ENCODE measurements at places on chromosomes 6 and 20. TPM values are rescaled to one million over a fixed set of nuclear protein-coding genes. Genes with fewer than 3 reads are reported as not detected.

- no peak for DNase-seq
Measured at GRCh38 chr6:43990627-43991619, 136.3 kb downstream of the MRPL14 start.

The QRSL1 gene
- total RNA-seq, result 19.9 TPM

DNA sequence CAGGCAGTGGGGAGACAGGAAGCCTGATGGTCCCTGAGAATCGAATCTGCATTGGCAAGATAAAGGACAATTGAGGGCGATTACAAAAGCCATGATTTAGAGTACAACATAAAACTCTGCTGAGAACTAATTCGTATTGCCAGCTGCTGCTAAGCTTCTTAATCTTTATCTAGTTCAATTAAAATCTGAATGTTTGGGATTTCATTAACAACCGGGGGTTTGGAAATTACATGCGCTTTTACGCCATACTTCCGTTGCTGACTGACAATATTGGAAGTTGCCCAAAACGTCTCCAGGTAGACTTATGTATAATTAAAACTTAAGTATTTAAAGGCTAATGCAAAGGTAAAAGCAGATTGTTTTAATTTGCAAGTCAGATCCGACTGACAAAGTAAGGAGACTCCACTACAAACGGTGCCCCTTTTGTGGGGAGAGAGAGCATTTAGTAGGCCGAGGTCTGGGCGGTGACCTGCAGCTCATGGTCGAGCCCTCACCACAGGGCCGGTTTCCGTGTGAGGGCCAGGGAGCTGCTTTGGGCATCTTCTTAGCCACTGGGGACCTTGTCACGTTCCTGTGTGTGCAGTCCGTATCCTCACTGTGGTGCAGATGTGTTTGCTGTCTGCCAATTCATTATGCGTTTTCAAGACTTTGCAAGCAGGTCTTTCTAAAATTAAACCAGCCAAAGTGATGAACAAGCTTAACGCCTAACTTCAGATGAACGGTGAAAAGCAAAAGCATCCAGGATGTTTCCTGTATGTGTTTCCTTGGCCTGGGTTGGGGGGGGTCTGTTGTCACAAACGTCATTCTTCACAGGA is 49.9 kb downstream of the CDH4 start:
- DNase-seq, result no peak

DNA sequence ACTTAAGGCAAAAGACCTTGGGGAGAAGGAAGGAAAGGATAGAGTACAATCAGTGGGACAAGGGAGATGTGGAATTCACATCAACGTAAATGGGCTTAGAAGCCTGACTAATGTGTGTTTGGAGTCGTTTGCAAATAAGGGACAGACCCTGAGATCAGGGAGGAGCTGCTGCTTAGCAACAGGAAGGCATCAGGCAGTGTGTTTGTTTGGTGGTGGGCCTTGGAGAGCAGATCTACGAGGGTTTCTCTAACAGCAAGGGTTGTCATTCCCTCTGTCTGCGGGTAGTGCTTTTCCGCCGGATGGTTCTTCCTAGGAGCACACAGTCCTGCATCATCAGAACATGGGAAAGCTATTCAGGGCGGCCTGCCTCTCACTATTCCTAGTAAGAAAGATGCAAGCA is 40.4 kb downstream of the C6orf118 start:
- DNase-seq, result no peak

GRCh38 chr6:139037490-139037889 is 8.9 kb downstream of the ABRACL start:
- DNase-seq, result no peak

GRCh38 chr20:57493091-57493615 is 31.8 kb downstream of the CTCFL start:
- no peak for DNase-seq

The ANKRD66 gene
- total RNA-seq, result not detected

DNA sequence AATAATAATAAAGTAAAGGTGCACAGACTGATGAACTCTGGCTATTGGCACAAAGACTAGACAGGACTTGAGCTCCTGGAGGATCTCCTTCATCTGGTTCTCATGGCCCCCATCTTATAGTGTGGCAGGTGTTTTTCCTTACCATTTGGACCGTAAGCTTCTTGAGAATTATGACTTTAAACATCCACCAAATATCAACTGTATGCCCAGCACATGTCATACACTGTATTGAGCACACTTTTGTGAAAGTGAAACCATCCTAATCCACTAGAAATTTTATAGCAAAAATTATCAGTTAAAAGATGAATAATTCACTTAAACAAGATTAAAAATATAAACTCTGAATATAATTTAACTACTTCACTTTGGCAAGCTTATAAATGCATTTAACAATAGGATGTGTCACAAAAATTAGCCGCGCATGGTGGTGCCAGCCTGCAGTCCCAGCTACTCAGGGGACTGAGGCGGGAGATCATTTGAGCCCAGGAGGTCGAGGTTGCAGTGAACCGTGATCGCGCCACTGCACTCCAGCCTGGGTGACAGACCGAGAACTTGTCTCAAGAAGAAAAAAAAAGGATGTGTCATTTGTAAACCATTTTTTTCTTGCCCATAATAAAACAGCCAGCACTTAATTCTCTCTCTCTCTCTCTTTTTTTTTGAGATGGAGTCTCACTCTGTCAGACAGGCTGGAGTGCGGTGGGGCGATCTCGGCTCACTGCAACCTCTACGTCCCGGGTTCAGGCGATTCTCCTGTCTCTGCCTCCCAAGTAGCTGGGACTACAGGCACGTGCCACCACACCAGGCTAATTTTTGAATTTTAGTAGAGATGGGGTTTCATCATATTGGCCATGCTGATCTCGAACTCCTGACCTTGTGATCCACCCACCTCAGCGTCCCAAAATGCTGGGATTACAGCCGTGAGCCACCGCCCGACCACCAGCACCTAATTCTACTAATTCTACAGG is 9.1 kb downstream of the HIVEP2 start:
- no peak for DNase-seq

- no peak for DNase-seq
Measured at GRCh38 chr6:140052736-140053729, 678.6 kb upstream of the CITED2 start.

DNA sequence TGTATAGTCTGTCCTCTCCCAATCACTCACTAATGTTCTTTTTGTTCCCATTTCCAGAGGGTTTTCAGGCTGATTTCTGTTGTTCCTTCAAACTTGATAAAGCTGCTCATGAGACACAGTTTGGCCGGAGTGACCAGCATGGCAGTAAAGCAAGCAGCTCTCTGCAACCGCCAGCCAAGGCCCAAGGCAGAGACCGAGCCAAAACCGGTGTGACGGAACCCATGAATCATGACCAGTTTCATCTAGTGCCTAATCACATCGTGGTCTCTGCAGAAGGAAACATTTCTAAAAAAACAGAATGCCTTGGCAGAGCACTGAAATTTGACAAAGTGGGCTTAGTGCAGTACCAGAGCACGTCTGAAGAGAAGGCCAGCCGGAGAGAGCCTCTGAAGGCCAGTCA is 14.8 kb upstream of the RPL7L1 start:
- no peak for DNase-seq

The PEX6 gene
- total RNA-seq, result 21.7 TPM

DNA sequence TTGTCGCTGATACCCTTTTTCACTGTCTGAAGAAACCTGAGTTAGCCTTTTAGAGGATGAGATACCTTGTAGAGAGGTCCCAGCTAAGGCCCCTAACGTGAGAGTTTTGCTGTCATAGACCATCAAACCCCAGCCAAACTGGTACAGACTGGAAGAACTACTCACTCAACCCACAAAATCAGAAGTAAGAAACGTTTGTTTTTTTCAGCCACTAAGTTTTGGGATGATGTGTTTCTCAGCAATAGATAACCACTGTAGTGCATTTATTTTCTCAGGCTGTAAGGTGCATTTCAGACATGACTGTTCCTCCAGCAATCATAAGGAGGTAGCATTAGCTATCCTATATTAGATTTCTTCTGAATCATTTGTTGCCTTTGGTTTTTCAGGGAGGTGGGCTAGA is 407.3 kb upstream of the FLRT3 start:
- no peak for DNase-seq

The KCNQ5 gene
- 1.5 TPM for total RNA-seq

The EYA2 gene
- 1.3 TPM for total RNA-seq

The FAM50B gene
- total RNA-seq, result 2.9 TPM

The RAET1E gene
- total RNA-seq, result not detected

The COL12A1 gene
- total RNA-seq, result 50.2 TPM

DNA sequence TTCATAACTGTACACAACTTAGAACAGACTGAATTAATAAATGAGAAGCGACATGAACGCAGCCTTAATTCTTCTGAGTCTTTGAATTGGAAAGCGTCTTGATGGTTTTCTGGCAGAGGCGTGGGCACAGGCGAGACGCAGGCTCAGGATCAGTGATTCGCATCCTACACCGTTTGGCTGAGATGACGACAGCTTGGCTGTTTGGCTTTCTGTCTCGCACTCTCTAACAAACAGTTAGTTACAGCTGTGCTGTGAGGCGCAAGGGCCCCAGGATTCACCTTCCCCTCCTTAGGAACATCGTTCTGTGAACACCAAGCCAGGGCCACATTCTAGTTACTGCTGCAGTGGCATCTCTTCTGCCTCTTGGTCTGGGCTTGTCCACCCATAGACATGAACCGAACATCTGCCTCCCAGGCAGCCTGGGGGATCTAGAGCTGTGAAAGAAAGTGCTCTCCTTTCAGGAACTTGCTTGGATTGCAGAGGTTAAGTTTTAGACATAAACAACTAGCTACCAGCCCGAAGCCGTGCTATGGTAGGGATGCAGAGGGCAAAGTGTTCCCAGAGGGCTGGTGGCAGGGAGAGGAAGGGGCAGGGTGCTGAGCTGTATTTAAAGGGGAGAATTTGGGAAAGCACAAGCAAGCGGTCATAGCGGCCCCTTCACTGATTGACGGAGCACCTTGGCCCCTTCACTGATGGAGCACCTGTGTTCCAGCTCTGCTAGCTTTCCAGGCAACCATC is 49.6 kb downstream of the TCP11 start:
- DNase-seq, result no peak

- DNase-seq, result no peak
Measured at GRCh38 chr6:11040134-11040533, 4.0 kb downstream of the ELOVL2 start.

DNA sequence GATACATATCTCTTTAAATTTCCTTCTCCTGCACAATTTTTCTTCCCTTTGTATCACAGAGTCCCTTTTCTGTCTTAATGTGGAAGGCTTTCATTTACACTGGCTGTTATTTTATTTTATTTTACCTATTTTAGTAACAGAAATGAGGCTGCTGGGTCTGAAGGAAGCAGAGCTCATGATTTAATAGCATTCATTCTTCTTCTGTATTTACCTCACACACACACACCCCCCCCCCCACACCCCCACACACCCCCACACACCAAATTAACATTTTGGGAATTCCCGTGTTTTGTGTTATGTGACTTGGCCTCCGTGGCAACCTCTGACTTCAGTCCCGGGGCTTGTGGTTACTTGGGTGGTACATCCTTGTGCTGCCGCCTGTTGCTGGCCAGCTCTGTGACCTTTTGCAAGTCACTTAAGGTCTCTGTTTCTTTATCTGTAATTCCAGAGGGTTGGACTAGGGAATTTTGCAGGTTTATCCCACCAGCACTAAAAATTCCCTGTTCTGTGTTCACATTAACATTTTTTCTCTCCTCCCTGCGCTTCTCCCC is 108.8 kb downstream of the TIAM2 start:
- no peak for DNase-seq

- no peak for DNase-seq
Measured at GRCh38 chr20:60007464-60007863, 49.2 kb downstream of the CDH26 start.

DNA sequence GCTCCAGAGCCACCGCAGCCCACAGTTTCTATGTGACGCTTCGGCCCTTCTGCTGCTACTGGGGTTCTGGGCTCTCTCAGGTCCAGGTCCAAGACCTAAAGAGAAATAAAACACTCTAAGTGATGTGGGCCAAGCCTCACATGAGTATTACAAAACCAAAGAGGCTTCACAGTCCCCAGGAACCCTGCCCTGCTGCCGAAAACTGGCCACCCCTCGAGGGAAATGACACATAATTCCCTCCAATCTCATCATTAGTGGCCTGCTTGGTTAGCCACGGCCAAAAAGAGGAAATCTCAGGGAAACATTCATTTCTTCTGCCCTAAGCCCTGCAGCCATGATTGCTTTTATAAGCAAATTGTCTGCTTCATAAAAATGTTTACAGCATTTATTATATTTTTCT is 32.5 kb downstream of the DLL1 start:
- no peak for DNase-seq

- no peak for DNase-seq
Measured at GRCh38 chr6:74409447-74409846, 713.4 kb downstream of the CD109 start.

DNA sequence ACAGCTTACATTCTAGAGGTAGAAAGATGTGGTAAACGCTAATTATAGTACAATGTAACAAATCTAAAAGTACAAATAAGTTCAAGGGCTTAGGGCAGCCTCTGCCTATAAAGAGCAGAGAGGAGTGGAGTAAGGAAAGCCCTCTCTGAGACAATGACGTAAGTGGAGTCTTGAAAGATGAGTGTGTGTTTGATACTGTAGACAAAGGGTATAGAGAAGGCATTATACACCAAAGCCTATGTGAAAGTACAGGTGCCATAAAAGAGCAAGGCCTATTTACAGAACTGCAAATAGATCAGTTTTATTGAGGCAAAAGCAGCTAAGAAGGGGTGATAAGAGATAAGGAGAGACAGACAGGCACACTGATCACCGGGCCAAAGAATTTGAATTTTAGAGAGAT is 10.9 kb downstream of the GOPC start:
- no peak for DNase-seq

DNA sequence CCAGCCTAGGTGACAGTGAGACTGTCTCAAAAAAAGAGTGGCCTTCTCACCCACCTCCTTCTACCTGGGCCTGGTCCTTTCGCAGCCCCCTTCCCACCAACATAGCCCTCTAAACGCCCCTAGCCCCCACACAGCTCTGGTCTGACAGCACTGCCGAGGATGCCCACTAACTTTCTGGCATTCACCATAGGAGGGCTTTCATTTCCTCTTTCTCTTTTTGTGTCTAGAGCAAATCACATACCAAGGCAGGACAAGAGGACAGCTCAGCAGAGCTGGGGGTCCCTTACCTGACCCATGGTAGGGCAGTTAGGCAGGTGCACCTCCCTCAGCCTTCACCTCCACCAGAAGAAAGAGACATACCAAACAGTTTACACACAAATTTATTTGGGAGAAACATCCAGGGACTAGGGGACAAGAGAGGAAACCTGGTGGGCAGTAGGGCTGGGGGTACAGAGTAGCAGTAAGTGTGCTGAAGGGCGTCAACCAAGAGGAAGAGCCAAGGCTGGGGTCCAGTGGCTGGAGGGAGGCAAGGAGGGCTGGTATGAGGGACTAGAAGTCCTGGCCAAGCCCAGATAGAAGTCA is 4.5 kb downstream of the LY6G5C start:
- no peak for DNase-seq

Measured in neural crest cell (in vitro differentiated cells).